ENCODE measurements at places on chromosomes 16 and 17.

GRCh38 chr16:49353680-49354079 is 19.9 kb upstream of the C16orf78 start:
- DNase-seq = no peak

- no peak for DNase-seq
Observed at GRCh38 chr17:77719806-77720205, 238.7 kb upstream of the TNRC6C start.

GRCh38 chr17:75345514-75346167 is 56.4 kb upstream of the SLC25A19 start:
- DNase-seq = no peak

GRCh38 chr17:13027246-13027645 is 9.4 kb upstream of the ELAC2 start:
- DNase-seq = no peak

DNA sequence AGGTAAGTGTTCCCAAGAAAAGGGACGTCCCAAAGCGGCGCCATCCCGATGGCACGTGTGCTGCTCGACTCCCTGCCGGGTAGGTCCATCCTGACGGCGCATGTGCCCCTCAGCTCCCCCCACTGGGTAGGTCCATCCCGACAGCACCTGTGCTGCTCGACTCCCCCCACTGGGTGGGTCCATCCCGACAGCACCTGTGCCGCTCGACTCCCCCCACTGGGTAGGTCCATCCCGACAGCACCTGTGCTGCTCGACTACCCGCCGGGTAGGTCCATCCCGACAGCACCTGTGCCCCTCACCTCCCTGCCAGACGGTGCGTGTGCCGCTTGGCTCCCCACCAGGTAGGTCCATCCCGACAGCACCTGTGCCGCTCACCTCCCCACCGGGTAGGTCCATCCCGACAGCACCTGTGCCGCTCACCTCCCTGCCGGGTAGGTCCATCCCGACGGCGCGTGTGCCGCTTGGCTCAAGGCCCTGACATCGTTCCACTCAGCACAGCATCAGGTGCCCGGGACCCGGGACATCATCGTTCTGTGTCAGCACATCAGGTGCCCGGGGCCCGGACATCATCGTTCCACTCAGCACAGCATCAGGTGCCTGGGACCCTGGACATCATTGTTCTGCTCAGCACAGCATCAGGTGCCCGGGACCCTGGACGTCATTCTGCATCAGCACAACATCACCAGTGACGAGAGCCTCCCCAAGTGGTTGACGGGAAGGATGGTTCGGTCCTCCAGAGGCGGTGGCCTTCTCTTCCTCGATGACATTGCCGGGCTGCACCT is 5.7 kb upstream of the FN3K start:
- DNase-seq = no peak

- no peak for DNase-seq
Observed at GRCh38 chr17:4426499-4427208, 7.1 kb upstream of the SPNS3 start.

DNA sequence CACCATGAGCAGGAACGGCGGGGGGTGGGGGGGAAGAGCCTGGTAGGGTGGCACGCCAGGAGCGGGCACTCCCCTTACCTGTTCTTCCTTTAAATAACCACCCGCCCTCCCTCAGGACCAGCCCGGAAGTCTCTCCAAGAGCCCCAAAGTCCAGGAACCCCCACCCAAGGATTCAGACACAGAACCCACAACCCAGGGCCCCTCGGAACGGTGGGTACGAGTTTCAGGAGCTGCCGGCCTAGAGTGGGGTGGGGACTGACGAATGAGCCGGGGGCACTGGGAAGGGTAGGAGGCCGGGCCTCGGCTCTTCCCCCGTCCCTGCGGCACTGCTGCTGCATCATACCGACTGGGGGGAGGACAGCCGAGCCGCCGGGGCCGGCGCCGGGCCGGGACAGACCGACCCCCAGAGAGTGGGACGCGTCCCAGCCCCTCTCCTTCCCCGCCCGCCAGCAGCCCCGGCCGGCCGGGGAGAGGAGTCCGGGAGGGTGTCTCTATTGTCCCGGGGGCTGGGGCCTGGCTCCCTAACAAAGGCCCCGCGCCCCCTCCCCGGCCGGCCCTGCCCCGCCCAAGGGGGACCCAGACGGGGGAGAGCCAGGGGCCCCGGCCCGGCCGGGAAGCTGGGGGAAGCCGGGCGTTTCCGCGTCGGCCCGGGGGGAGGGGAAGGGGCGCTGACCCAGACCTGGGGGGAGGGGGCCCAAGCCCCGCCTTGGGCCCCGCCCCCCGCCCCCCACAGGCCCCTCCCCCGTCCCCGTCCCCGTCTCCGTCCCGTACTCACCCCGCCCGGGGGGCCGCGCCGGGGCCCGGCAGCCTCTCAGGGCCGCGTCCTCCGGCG is 747 bp downstream of the ATXN7L3 start:
- DNase-seq = peak; percentile 61

GRCh38 chr16:55577887-55578286 is 11.4 kb downstream of the CAPNS2 start:
- no peak for DNase-seq

DNA sequence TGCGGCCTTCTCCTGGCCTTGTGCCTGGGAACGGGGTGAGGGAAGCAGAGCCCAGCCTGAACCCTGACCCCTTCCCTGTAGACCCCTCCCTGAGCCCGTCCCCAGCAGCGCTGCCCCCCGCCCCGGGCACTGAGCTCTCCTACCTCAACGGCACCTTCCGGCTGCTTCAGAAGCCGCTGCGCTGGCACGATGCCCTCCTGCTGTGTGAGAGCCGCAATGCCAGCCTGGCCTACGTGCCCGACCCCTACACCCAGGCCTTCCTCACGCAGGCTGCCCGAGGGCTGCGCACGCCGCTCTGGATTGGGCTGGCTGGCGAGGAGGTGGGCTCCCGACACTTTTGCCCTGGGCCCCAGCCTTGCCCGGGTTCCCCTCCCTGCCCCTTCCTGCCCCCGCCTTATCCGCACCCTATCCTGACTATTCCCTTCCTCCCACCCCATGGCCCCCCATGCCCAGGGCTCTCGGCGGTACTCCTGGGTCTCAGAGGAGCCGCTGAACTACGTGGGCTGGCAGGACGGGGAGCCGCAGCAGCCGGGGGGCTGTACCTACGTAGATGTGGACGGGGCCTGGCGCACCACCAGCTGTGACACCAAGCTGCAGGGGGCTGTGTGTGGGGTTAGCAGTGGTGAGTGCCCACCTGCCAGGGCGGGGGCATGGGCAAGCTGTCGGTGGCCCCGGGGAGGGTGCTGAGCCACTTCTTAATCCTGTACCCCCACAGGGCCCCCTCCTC is 62.1 kb downstream of the MRC2 start:
- no peak for DNase-seq
